ENCODE measurements at places on chromosomes 12 and 14.
A peak's percentile ranks its signal among the peaks of the same experiment; 100 is the strongest.

DNA sequence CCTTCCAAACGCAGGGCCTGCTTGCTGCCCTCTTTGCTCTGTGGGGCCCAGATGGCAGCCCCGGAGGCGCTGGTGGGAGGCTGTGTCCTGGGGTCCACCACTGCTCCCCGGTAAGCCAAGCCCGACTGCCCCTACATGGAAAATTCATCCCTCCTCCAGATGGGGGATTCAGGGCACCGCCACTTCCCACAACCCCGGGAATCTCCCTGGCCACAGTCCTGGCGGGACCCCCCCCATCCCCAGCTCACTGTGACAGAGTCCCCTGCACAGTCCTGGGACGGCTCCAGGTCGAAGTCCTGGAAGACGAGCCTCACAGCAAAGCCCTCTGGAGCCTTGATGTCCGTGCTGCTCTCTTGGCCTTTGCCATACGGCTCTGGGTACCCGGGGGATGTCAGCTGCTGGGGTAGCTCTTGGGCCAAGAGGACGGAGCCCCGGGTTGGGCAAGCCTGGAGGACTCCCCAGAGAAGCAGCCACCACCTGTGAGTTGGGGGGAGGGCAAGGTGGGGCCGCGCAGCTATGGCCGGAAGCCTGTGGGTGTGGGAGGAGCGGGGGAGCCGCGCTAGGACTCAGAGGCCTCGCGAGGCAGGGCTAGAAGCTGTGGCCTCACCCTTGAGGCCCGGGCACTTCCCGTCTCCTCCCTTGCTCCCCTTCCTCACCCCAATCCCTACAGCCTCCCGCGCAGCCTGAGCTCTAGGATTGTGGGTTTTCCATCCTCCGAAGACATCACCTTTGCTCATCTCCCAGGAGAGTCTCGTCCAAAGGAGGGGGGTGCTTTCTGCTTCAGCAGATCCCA, 815 bp downstream of the C1RL start:
- peak; percentile 67 for DNase-seq

- DNase-seq = no peak
Observed at GRCh38 chr12:22631863-22632463, 7.0 kb downstream of the ETNK1 start.

DNA sequence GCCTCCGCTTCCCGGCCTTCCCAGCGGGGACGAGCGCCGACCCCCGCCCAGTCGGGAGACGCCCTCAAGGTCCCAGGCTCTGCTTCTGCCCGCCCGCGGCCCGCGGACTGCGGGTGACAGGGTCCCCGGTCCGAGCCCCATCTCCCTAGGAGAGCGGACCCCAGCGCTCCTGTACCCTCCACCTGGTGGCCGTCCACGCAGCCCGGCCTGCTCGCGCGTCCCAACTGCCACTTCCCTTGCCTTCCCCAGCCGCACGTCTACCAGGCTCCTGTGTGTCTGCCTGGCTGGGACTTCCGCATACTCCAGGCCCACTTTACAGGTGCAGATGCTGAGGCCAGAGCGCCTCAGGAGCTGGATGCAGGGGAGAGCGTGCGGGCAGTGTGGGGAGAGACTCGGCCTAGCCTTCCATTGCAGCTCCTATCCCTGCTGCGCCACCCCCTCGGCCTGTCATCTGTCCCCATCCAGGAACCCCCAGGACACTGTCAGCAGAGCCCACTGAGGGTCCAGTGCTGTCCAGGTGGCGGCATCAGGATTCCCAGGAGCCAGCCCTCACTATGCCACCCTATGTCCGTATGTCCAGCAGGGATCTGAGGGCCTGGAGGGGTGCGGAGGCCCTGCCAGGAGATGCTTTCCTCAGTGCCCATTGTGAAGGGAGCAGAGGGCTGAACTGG, 8.0 kb upstream of the ANKRD9 start:
- no peak for DNase-seq

GRCh38 chr12:78208092-78208491, 377.4 kb downstream of the NAV3 start:
- DNase-seq = no peak

DNA sequence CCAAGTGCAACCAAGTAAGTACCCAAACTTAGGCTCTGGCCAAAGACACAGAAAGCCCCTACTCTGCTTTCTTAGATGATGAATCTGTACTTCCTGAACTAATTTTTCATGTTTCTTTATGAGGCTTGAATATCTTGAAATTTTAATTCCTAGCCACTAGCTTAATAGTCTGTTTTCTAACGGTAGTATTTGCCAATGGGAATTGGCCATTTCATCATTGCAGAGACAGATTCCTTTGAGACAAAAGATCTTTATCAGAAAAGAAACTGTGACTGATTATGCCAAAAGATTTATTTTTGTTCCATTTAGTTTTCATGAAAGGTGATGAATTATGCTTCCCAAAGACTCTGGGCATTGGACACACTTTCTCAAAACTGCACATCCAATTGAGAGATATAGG, 48.7 kb downstream of the DAD1 start:
- no peak for DNase-seq

DNA sequence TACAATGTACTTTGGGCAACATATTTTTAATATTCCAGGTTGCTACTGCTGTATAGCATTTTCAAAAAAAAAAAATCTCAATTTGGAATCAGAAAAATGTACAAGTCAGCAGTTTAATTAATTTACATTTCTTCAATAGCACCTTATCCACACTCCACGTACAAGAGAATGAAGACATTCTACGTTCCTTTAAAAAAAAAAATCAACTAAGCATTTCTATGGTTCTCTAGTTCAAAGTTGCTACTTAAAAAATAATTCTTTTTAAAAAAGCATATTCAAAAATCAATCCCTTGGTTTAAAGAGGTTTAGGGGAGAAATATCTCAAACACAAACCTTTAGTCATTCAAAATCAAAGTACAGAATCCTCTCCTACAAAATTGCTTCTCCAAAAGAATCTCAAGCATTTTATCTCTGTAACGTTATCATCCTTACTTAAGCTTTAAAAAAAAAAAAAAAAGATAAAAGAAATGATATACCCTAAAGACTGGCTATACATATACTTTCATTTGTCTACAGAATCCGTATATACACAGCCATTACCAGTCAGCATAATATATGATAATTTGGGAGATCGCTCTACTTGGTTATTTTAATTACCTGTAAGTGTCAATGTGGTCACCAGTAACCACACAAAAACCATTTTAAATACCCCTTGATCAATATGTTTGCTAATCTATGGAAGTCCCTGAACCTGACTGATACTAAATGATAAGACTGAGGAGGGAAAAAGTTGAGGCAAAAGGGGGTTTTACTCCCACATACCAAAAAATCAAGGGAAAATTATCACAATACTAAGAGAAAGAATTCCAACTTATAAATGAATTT, 2.7 kb downstream of the MED13L start:
- DNase-seq = no peak

DNA sequence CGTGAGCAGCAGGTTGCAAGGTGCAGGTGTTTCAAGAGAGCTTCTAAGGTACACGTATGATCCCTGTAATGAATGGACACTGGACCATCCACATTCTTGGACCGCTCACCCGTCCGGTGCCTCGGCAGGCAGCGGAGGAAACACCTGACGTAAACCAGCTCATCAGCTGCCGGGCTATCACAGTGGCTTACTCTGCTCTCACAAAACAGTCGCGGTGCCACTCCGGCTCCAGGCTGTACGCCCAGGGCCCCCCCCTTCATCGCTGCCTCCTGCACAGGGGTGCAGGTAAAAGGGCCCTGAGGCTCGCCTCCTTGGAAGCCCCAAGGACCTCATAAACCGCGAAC, 436 bp downstream of the VPS33A start:
- peak; percentile 38 for DNase-seq

GRCh38 chr14:86055512-86056075, 525.6 kb downstream of the FLRT2 start:
- no peak for DNase-seq

- DNase-seq = no peak
Observed at GRCh38 chr12:58668233-58668632, 252.1 kb downstream of the LRIG3 start.

DNA sequence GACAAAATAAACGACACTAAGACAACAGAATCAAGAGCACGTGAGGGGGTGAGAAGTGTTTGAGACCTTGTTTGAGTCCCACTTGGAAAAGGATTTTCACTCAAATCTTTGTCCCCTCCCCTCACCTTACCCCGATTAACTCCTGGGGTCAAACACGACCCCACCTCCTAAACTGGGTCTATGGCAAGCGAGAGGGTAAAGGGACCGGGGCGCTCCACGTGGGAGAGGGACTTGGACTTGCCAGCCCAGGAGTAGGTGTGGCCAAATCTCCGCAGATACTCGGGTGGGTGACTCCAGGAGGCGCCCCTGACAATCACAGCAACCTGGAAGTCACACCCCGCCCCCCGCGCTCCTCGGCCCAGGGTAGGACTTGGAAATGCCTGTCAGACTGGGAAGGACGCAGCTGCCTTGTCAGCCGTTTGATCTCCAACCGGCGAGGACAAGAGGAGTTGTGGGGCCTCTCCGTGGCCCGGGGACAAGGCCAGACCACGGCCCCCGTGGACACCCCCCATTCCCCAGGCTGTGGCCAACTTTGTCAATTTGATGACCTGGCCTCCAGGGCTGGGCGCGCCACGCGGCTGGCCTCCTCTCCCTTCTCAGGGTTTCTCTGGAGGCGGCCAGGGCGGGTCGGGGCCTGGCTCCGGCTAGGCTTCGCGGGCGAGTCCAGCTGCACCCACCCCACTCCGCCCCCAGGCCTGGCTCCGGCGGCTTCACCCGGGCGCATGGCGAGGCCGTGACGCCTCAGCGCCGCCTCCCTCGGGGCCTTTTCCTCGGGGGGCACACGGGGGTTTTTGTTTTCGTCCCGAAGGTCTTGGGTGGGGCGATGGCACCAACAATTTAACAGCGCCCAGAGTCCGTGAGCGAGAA, 1.1 kb upstream of the BCL11B start:
- peak; percentile 55 for DNase-seq

DNA sequence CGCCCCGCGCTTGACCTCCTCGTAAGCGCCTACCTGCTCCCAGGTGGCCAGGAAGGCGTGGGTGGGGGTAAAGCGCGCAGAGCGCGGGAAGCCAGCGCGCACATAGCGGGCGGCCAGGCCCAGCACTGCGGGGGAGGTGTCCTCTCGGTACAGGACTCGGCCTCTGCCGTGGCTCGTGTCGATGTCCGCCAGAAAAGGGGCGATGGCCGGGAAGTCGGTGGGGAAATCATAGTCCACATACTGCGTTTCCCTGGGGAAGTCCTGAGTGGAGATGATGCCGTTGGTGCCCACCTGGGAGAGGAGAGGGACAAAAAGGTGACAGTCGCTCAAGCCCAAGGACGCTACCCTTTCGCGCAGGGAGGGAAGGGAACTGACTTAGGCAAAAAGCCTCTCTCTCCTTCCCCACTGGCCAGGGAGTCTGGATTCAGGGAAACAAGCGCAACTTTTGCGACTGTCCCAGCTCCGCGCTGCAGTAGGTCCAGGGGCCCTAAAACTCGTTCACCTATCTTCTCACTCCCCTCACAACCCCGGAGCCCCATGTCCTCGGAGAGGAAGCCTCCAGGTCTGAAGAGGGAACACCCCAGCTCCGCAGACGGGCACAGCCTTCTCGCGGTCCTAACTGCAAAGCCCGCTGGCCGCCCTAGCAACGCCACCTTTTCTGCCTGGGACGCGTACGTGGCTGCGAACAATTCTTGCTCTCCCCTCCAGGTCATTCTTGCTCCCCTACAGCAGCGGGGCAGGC, 815 bp downstream of the NID2 start:
- no peak for DNase-seq

DNA sequence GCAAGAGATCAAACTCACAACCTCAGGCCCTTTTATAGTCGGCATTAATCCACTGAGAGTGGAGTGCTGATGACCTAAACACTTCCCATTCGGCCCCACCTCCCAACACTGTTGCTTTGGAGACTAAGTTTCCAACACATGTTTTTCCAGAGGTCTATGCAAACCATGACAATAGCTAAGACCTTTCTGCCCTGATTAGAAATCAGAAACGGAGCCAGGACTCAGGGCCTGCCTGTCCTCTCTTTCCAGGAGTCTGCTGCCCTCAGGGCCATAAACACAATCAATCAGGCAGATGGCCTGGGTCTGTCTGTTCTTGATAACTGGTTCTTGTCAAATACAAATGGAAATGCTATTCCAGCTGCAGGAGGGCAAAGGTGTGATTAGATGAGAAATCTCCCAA, 97.2 kb upstream of the PSMC1 start:
- DNase-seq = no peak

DNA sequence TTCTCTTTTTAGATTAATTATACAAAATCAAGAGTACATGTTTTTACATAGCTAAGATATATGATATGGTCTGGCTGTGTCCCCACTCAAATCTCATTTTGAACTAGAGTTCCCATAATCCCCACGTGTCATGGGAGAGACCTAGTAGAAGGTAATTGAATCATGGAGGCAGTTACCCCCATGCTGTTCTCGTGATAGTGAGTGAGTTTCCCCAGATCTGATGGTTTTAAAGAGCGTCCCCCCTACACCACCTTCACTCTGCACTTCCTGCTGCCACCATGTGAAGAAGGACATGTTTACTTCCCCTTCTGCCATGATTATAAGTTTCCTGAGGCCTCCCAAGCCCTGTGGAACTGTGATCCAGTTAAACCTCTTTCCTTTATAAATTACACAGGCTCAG, 21.4 kb upstream of the DRAM1 start:
- DNase-seq = no peak

DNA sequence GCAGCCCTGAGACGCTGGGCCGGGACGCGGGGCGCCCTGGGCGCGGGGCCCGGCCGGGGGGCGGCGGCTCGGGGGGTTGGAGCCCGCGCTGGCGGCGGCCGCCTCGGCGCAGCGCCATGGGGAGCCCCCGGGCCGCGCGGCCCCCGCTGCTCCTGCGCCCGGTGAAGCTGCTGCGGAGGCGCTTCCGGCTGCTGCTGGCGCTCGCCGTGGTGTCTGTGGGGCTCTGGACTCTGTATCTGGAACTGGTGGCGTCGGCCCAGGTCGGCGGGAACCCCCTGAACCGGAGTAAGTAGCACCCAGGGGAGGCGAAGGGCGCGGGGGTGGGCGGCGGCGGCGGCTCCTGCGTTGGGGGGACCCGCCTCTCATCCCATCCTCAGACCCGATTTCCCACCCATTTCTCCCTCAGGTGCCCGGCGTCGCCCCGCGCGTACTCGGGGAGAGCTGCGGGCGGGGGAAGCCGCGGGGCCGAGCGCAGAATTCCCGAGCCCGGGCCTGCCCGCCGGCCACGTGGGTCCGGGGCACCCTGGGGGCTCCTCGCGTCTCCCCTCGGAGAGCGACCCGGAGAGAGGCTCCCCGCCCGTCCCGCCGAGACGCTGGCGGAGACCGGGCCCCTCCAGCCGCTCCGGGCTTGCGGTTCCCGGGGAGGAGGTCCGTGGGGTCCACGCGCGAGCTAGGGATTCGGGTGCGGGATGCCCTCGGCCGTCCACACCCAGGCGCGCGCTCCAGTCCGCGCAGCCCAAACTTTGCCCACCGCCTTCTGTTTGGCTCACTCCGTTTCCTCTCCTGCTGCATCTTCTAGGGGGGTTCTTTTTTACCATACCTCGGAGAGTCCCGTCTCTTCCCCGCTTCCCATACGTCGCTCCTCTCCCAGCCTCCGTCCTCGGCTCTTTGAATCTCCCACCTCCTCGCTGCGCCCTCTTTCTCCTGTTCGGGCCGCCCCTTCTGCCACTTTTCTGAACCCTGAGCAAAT, 807 bp downstream of the B4GALNT3 start:
- DNase-seq = peak; percentile 22

DNA sequence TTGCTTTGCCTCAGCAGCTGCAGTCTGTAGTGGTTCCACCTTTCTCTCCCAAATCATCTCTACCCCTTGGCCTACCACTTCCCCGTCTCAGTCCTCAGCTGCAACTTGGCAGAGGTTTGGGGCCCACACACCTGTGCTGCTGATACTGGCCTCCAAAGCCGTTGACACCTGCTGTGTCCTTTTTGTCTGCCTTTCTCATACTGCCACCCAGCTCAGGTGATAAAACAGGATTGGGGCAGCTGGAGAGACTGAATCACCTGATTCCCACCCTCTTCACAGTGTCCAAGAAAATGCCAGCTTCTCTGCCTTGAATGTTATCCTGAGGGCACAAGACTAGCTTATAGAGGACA, 103.7 kb downstream of the ETV6 start:
- no peak for DNase-seq
